ENCODE measurements at places on chromosomes 6 and 20.

- no peak for DNase-seq
Observed at GRCh38 chr6:51429017-51429712, 610.5 kb downstream of the TFAP2B start.

- DNase-seq, result no peak
Observed at GRCh38 chr6:136990754-136991153, 54.0 kb downstream of the IL20RA start.

DNA sequence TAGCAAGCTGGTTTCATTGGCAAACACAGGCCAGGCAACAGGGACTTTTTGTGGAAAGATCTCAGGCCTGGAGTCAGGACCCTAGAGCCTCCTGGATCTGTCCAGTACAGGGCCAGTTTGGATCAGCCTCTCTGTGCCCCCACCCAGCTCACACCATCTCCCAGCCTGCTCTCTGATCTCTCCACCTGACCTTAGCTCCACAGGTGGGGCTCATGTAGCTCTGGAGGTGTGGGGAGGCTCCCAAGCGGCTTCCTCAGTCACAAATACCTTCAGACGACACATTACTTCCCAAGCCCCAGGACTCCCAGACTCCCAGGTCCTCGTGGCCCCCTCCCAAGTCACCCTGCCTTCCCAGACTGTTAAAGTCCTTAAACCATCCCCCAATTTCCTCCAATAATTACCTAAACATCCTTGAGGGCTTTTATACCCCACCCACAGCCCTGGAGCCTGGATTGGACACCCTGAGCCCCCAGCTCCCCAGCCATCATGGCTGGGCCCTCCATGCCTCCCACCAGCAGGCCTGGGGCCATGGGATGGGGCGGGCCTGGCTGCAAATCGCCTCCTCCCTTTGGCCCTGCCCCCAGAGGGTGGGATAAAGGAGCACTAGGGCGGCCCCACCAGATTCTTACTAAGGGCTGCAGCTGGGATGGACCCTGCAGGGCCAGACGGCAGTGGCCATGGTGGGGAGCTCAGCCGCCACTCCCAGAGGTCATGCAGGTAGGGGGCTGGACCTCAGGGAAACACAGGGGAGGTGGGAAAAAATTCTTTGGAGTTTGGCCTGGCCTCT lies 15.9 kb upstream of the FANCE start:
- DNase-seq, result no peak

GRCh38 chr20:8156235-8157079 lies 24.4 kb downstream of the PLCB1 start:
- DNase-seq, result no peak

DNA sequence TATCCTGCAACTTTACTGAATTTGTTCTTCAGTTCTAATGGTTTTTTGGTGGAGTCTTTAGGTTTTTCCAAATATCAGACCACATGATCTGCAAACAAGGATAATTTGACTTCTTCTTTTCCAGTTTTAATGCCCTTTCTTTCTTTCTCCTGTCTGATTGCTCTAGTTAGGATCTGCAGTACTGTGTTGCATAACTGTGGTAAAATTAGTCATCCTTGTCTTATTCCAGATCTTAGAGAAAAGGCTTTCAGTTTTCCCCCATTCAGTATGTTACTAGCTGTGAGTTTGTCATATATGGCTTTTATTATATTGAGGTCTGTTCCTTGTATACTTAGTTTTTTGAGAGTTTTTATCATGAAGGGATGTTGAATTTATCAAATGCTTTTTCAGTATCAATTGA lies 4.3 kb downstream of the MICA start:
- no peak for DNase-seq
